BJ (cell line): ENCODE measurements at places on chromosomes 1 and 21. TPM values are rescaled to one million over a fixed set of nuclear protein-coding genes. Genes with fewer than 3 reads are reported as not detected.

DNA sequence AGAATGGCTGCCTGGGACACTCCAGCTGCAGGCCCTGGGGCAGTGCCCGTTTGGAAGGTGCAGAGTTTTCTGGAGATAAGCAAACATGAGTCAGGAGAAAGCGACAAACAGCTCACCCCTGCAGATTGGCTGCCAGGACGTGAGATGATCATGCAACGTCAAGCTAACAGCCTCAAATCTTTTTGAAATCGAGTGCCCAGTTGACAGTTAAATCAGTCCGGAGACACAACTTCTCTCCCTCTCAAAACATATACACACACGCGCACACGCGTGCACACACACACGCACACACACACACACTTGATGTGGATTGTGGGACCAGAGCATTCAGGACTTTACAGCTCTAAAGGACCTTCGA lies 49.4 kb downstream of the TENT5C start:
- DNase-seq, result no peak

- DNase-seq, result no peak
These were observed 42.0 kb downstream of the STUM start for GRCh38 chr1:226590614-226591013.

DNA sequence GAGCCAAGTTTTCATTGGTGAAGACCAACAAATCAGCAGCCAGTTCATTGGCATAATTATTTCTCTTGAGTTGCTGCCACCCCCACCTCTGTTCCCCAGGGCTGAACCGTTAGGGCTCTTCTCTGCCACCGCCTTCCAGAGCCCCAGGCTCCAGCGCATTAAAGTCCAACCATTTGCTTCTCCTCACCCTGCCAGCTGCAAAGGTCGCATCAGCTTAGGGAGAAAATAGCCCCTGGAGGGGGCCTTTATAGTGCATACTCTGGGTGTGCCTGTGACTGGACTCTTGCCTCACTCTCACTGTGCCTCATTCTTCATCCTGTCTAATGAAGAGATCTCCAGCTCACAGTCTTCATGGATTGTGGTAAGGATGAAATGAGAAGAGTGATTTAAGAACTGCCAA lies 50.4 kb downstream of the KDM1A start:
- DNase-seq, result no peak

LCE1C gene
- polyA plus RNA-seq, result not detected in 2 replicates

- no peak for DNase-seq
These were observed 9.1 kb upstream of the CREG1 start for GRCh38 chr1:167562702-167563101.

HAPLN2 gene
- polyA plus RNA-seq, result not detected in 2 replicates

TAF12 gene
- 31.8 and 46.8 TPM in 2 replicates for polyA plus RNA-seq

DNA sequence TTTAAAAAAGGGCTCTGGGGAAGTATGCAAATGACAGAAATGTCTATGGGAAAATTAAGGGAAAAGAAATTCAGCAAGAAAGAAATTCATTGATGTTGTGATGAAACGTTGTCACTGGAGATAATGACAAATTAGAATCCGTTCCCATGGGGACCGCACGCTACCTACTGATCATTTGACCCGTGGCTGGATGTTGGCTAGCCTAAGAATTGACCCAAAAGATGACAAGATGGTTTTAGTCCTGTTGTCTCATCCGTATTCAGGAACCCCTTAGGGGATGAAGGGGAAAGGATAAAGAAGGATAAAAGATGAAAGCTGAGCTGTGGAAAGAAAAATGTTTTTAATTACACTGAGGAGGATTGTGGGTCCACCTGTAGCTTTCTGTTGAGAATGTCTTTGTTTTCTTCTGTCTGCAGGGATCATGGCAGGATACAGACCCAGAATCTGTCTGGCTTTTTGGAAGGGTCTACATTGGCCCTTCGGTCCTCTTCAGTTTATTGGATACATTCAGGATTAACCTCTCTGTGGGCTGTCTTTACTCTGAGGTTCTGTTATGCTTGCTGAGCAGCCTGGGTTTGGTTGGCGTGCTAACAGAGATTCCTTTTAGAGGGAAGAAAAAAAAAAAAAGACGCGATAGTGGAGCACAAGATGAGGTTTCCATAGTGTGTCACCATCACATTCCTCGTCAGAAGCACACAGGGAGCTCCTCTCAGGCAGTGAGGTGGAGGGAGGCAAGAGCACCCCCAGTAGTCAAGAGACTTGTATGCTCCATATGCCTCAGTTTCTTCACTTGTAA lies 106.2 kb downstream of the CACHD1 start:
- no peak for DNase-seq

TMEM240 gene
- polyA plus RNA-seq, result 5.5 and 8.7 TPM in 2 replicates

DNA sequence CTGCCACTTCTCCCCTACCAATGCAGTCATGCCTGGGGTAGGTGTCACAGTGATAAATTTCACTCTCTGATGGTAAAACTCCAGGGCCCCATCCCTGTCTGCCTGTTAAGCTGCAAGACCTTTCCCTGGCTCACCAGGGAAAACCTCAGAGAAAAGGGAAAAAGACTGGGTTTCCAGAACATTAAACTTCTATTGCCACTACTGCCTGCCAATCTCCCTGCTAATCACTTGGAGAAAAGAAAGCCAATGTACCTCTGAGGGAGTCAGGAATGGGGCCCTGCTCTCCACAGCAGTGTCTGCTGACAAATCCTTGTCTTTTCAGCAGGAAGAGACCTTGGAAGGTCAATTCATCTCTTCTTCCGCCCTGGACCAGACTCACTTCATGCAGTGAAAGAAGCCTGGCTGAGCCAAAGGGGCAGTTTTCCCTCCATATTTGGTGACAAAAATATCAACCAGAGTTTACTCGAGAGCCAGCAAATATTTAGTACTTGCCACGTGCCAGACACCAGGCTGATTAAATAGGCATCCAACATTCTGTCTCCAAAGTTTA lies 49.1 kb upstream of the CTTNBP2NL start:
- no peak for DNase-seq

DNA sequence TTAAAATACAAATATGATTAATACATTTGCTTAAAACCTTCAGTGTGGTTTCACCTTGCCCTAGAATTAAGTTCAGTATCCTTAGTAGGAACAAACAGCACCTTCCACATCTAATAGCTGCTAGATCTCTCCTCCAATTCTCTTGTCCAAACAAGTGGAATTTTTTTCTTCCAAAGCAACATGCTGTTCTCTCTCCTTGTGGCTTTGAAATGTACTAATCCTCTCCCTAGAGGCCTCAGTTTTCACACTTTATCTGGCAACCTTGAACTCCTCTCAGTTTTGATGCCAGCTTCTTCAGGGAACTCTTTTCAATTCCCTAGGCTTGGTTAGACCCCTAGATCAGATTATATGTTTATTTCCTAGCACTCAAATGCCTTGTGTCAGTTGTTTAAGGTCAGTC lies 87.0 kb downstream of the GLUL start:
- DNase-seq, result no peak

DNA sequence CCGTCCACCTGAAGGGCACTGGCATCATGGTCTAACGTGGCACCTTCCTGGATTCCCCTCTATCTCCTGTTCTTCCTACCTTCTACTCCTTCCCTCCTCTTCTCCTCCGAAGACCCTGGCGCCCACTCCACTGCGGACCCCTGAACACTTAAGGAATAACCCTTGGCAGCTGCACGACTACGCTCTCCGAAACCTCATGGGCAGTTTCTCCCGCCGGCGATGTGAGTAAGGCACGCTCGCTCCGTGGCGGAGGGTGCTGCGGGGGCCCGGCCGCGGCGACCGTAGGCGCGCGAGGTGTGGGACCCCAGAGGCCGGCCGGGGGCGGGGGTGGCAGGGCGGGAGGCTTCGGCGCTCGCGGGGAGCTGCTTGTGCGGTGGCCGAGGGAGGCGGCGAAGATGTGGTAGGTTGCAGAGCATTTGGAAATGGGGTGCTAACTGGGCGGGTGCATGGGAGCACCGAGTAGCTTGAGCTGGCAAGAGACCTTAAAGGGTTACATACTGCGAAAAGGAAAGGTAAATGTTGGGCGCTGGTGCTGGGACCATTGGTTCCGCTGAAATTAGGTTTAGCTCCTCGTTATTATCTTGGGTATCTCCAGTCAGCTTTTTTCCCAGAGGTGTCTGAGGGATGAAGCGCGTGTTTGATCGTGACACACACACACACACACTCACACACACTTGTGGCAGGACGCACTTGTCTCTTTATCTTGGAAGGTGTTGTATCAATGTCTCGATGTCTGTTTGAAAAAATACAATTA lies 876 bp downstream of the LRRC7 start:
- DNase-seq, result no peak

DNA sequence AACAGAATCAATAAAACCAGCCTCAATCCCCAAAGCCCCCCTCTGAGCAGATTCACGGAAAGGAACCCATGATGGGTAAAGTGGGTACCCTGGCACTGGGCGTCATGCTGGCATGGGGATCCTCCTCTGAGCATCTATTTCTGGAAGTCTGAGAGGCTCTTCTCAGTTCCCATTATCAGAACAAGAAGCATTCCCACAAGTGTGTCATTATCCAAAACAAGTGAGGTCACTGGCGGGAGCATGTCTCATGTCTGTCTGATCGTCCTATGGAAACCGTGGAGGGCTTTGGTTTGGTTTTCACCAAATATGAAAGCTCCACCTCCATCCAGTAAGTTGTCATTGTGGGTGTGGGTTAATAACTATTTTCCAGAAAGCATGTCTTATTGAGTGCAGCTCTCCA lies 70.7 kb downstream of the PGM1 start:
- DNase-seq, result no peak

C2CD2 gene
- polyA plus RNA-seq, result 18.1 and 21.9 TPM in 2 replicates

DNA sequence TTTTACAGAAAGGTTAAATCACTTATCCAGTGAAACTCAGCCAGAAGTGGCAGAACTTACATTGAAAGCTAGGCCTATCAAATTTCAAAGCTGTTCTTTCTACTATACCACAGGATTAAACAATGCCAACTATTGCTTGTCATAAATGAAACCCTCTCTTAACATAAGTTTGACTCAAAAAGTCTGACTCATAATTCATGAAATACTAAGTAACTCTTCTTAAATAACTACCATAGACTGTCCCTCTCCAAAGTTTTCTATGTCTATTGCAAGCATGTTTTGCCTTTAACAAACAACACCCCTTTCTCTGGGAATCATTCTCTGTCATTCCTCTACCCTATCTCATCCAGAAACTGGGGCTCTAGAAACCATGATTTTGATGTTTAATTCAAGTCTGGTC lies 109.5 kb upstream of the UBE2U start:
- DNase-seq, result no peak

SLAMF9 gene
- not detected in 2 replicates for polyA plus RNA-seq

DNA sequence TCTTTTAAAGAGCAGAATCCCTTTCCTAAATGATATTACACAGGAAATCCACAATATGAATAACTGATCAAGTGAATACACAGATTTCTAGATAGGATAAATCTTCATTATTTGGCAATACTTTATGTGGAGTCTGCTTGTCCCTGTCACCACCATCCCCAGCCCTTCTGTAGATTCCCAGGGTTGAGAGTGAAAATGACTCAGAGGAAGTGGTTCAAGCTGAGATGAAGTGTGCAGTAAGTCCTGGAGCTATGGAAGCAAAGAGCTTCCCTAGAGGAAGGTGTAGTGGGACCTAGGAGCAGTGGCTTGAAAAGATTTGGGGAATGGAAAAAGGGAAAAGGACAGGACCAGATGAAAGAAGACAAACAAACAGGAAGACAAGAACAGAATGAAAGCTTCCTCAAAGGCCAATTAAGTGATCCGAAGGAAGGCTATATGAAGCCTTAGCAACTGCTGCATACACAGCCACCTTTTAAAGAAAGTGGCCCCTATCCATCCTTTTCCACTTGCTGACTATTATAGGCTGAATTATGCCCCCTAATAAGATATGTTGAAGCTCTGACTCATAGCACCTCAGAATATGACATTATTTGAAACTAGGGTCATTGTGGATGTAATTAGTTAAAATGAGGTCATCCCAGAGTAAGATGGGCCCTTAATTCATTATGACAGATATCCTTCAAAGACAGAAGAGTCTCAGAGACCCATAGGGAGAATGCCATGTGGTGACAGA lies 96.5 kb upstream of the CAMK1G start:
- no peak for DNase-seq

GRCh38 chr21:15774590-15774989 lies 44.8 kb downstream of the USP25 start:
- DNase-seq, result no peak

CHODL gene
- not detected in 2 replicates for polyA plus RNA-seq

PKLR gene
- 0.02 TPM in 2 replicates for polyA plus RNA-seq
